ENCODE measurements at places on chromosomes 6 and 20. TPM values are rescaled to one million over a fixed set of nuclear protein-coding genes. Genes with fewer than 3 reads are reported as not detected.

DNA sequence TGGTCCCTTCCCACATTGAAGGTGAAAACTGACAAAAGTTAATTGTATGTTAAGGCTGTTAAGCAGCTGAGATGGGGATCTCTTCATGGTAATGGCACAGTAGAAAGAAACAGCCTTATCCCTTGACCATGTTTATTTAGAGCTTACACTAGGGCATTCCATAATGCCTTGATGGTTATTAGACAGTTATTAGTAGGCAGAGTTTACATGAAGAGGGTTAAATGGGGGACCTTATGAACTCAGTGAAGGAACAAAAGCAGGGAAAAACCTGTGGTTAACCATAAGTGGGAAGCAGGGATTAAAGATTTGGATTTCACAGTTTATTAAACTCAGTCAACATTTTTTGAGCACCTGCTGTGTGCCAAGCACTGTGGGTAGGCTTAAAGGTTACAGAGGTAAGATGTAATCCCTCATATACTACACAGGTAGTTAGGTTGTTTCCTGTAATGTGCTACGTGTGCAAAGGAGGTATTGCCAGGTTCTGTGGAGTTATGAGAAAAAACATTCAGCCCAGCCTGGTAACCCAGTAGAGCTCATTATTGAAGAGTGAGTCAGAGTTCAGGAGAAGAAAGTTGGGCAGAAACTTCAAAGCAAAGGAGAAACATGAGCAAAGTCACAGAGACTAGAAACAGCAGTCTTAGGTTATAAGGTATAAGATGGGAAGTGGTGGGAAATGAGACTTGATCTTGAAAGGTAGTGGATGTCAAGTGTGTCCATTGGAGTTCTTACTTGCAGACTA, 32.3 kb upstream of the GNRH2 start:
- peaks cover 75% of the 10 kb centered on the region for H3K36me3 ChIP-seq
- H3K4me1 ChIP-seq: no peaks in the 10 kb centered on the region
- H3K4me3 ChIP-seq: no peak overlapping the region
- no peaks in the 10 kb centered on the region for H3K27me3 ChIP-seq

DNA sequence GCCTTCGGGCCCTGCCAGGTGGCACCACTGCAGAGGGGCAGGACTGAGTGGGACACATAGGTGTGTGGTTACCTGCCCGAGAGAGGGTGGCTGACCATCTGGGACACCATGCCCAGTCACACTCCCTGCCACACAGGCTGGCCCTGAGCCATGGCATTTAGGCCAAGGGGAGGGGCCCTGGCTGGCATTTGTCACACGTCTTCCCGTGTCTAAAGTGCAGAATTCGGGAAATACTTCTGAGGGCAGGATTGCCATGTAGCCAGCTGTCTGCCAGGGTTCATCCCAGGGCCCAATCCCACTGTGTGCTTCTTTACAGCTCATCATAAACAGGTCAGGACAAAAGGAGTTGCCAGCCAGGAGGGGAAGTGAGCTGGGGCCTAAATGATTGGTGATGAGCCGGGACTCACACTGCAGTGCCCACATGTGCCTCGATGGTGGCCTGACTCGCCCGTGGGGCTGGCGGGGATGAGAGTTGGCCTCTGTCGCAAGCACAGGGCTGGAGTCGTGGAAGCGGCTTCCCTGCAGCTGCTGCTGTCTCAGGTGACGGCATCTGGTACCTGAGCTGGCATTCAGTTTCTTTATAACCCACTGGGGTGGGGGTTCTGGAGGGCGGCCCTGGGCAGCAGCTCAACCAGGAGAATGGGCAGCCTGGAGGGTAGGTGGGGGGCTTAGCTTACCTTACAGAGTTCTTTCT, 5.9 kb upstream of the UNC93A start:
- no peak overlapping the region for H3K4me3 ChIP-seq
- H3K36me3 ChIP-seq: no peaks in the 10 kb centered on the region
- no peak overlapping the region for H3K27ac ChIP-seq
- DNase-seq: no peak
- H3K27me3 ChIP-seq: no peaks in the 10 kb centered on the region
- no peaks in the 10 kb centered on the region for H3K4me1 ChIP-seq

DNA sequence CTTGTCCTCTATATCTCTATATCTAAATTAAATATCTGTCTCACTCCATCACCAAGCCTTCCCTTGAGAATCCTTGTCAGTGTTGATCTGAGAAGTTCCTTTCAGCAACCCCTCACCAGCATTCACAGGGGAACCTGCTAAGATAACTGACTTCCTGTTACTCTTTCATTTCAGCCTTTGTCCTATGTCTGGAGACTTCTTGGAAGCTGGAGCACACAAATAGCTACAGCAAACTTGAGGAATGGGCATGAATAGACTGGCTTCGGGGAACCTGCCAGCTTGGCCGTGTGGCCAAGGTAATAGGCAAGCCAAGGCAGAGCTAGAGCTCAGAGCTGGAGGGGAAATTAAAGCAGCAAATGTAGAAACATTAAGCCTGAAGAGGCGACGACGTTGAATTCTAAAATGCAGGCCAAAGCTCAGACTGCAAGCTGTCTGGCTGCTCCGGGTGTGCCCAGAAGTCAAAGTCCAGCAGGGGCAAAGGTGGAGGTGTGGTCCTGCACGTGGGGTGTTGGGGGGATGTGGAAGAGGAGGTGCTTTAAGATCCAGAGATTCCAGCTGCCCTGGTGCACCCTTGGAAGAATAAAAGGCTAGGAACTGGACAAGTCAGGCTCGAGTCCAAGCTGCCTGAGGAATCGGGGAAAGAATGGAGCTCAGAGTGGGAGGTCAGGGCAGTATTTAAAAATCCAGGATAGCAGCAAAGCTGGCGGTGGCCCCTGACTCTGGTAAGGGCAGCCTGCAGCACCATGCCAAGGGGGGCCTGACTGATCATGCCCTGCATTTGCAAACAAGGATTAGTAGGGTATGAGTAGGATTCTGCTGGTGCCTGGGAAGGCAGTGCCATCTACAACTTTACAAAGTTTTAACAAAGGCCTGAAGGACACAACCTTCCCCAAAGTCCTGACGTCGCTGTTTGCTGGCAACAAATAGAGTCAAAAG, 185.0 kb upstream of the SGK1 start:
- H3K27me3 ChIP-seq: no peaks in the 10 kb centered on the region
- no peaks in the 10 kb centered on the region for H3K36me3 ChIP-seq
- no peak overlapping the region for H3K27ac ChIP-seq
- H3K4me1 ChIP-seq: no peaks in the 10 kb centered on the region
- no peak for DNase-seq
- H3K4me3 ChIP-seq: no peak overlapping the region

HLA-G gene
- 1.8 TPM for total RNA-seq

DNA sequence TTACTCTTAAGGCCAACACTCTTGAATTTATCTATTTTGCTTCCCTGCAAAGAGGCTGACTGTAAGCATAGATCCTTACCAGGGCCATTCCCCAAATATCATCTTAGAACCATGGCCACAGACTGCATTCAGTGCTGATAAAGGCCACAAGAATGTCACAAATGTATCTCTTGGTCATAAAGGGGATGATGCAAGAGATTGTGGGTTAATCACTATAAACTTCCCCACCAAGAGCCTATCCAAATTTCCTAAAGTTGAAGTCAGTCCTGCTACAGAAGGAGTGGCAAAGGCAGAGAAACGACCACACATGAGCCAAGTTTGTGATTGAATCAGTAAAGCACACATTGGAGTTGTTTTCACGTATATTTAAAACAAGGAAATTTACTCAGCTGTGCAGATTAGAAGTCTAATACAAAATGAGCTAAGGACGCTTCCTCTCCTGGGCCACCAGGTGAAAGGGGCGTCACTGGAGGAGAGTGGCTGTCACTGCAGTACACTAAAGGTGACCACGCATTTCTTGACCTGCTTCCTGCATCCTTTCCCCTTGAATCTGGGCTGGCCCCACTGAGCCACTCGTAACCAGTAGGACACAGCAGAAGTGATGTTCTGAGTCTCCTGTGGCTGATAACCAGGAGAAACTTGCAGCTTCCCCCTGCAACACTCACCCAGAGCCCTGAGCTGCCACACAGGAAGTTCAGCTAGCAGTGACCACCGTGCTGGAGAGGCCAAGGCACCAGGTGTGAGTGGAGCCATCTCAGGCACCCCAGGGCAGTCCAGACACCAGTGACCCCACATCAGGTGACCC, 181.9 kb downstream of the SYNDIG1 start:
- no peaks in the 10 kb centered on the region for H3K4me1 ChIP-seq
- no peak overlapping the region for H3K27ac ChIP-seq
- H3K27me3 ChIP-seq: peaks cover 12% of the 10 kb centered on the region
- no peak for DNase-seq

TMEM74B gene
- total RNA-seq: 15.8 TPM

- no peak for DNase-seq
- H3K27ac ChIP-seq: peak overlapping the region; percentile 65
- H3K4me1 ChIP-seq: peaks cover 13% of the 10 kb centered on the region
Measured at GRCh38 chr20:22762576-22763256, 178.3 kb upstream of the FOXA2 start.

- no peak for DNase-seq
- H3K4me1 ChIP-seq: no peaks in the 10 kb centered on the region
- no peaks in the 10 kb centered on the region for H3K27me3 ChIP-seq
- H3K36me3 ChIP-seq: no peaks in the 10 kb centered on the region
- H3K27ac ChIP-seq: no peak overlapping the region
Measured at GRCh38 chr6:134870677-134871498, 79.0 kb downstream of the ALDH8A1 start.

VWA7 gene
- total RNA-seq: 4.2 TPM

- peaks cover 23% of the 10 kb centered on the region for H3K27me3 ChIP-seq
- no peak for DNase-seq
- no peak overlapping the region for H3K4me3 ChIP-seq
- H3K36me3 ChIP-seq: no peaks in the 10 kb centered on the region
- no peak overlapping the region for H3K27ac ChIP-seq
- H3K4me1 ChIP-seq: no peaks in the 10 kb centered on the region
Measured at GRCh38 chr6:170206851-170207431, 83.9 kb downstream of the DLL1 start.

SNAP91 gene
- not detected for total RNA-seq

GRCh38 chr20:62651285-62652021, 9.2 kb downstream of the SLCO4A1 start:
- H3K36me3 ChIP-seq: peaks cover 11% of the 10 kb centered on the region
- peak overlapping the region; percentile 89 for H3K27ac ChIP-seq
- H3K27me3 ChIP-seq: no peaks in the 10 kb centered on the region
- DNase-seq: peak; percentile 78

GRCh38 chr6:81984599-81984998, 232.1 kb upstream of the TENT5A start:
- H3K27me3 ChIP-seq: no peaks in the 10 kb centered on the region
- no peak overlapping the region for H3K4me3 ChIP-seq
- no peaks in the 10 kb centered on the region for H3K4me1 ChIP-seq
- no peak overlapping the region for H3K27ac ChIP-seq

DNA sequence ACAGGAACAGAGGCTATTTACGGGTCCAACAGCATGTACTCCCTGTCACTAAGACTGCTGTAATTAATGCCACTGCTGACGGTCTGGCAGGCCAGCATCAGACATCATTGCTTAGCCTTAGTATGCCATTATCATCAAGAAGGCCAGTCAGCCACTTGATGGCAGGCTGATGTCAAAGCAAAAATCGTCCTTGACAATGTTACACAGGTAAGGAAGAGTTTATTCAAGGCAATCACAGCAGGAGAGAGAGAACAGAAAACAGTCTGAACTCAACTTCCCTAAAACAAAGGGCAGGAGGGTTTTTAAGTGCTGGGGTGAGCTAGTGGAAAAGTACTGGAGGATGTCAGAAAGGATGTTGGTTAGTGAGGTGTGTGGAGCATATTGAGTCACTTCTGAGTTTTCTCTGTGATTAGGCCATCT, 25.1 kb downstream of the FKBP1C start:
- no peaks in the 10 kb centered on the region for H3K36me3 ChIP-seq
- H3K27me3 ChIP-seq: no peaks in the 10 kb centered on the region
- H3K27ac ChIP-seq: no peak overlapping the region
- H3K4me3 ChIP-seq: no peak overlapping the region
- H3K4me1 ChIP-seq: no peaks in the 10 kb centered on the region
- no peak for DNase-seq

- H3K27me3 ChIP-seq: no peaks in the 10 kb centered on the region
- H3K27ac ChIP-seq: no peak overlapping the region
- no peak overlapping the region for H3K4me3 ChIP-seq
- peaks cover 100% of the 10 kb centered on the region for H3K36me3 ChIP-seq
Measured at GRCh38 chr20:17630151-17630805, 51.8 kb downstream of the RRBP1 start.

- H3K36me3 ChIP-seq: no peaks in the 10 kb centered on the region
- DNase-seq: no peak
- no peak overlapping the region for H3K4me3 ChIP-seq
- H3K4me1 ChIP-seq: no peaks in the 10 kb centered on the region
- no peaks in the 10 kb centered on the region for H3K27me3 ChIP-seq
Measured at GRCh38 chr6:2725999-2726567, 24.6 kb downstream of the MYLK4 start.

MCCD1 gene
- not detected for total RNA-seq

- no peak for DNase-seq
- no peaks in the 10 kb centered on the region for H3K36me3 ChIP-seq
- H3K4me3 ChIP-seq: no peak overlapping the region
- no peaks in the 10 kb centered on the region for H3K27me3 ChIP-seq
- no peak overlapping the region for H3K27ac ChIP-seq
- H3K4me1 ChIP-seq: peaks cover 4% of the 10 kb centered on the region
Measured at GRCh38 chr20:38181971-38182370, 16.9 kb upstream of the TGM2 start.

PLCB4 gene
- 6.6 TPM for total RNA-seq

EGFL8 gene
- total RNA-seq: 13.4 TPM

GRCh38 chr6:117229870-117230269, 35.5 kb upstream of the VGLL2 start:
- H3K27me3 ChIP-seq: no peaks in the 10 kb centered on the region
- no peak for DNase-seq
- no peak overlapping the region for H3K27ac ChIP-seq

DYNLT2 gene
- total RNA-seq: 1.6 TPM

GRCh38 chr6:25833136-25833535, 1.3 kb upstream of the SLC17A1 start:
- no peak overlapping the region for H3K4me3 ChIP-seq
- H3K36me3 ChIP-seq: no peaks in the 10 kb centered on the region

CFB gene
- total RNA-seq: 85.6 TPM

DNA sequence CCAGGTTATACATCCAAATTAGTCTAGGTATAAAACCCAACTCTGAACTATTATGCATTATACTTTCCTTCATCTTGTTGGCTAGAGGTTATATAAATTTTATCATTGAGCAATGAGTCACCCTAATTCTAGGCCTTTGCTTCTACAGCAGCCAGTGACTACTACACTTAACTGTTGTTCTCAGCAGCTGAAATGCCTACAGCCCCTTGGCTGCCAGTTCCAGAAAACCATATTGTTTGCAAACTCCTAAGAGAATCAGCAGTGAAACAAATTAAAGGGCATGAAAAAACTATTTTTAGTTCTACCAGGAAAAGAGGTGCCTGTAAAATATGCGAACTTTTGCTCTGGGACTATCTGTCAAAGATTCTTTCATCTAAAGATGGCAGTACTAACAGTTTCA, 292.8 kb downstream of the FRK start:
- no peaks in the 10 kb centered on the region for H3K27me3 ChIP-seq
- no peaks in the 10 kb centered on the region for H3K36me3 ChIP-seq
- no peak overlapping the region for H3K27ac ChIP-seq
